SW480 (cell line): ENCODE measurements at places on chromosomes 2 and 18.

DNA sequence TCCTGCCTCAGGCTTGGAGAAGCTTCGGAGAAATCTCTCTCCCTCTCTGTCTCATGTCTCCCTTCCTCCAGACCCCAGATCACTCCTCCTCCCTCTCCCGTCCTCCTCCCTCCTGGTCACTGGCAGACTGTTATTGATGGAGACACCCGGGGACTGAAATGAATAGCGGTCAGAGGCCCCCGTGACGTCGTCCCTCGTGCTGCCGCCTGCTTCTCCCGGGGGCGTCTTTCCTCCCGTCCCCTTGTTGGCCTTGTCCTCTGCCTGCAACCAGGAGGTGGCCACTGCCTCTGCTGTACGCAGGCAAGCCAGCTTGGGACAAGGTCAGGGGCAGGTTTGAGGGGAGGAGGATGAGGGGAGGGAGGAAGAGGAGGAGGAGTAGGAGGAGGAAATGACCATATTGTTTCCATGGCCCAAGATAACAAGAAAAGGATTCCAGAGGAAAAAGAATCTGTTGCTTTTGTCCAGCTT, 78.2 kb downstream of the CELF4 start:
- no peak for DNase-seq

DNA sequence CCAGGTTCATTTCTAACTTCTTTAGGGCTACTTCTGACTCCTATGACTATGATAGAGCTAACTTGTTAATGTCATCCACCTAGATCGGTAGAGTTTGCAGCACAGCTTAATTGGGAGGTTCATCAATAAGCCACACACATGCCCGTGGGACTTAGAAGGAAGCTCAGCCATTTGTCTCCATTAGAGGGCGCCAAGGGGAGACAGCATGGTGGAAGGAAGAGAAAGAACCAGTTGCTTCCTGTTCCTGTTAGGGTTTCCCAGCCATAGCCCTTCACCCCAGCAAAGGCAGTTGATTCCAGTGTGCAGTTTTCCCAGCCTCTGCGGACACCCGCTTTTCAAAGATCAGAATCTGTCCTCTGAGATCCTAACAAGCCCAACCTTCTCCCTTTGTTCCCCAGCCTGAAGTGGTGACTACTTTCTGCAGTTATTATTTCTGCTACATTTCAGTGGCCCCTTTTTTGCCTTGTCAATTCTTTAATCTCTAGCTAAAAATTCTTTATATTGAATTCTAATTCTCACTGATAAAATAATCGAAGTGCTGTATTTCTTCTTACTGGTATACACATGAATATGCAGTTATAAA, 30.3 kb downstream of the MAIP1 start:
- peak; percentile 60 for DNase-seq

DNA sequence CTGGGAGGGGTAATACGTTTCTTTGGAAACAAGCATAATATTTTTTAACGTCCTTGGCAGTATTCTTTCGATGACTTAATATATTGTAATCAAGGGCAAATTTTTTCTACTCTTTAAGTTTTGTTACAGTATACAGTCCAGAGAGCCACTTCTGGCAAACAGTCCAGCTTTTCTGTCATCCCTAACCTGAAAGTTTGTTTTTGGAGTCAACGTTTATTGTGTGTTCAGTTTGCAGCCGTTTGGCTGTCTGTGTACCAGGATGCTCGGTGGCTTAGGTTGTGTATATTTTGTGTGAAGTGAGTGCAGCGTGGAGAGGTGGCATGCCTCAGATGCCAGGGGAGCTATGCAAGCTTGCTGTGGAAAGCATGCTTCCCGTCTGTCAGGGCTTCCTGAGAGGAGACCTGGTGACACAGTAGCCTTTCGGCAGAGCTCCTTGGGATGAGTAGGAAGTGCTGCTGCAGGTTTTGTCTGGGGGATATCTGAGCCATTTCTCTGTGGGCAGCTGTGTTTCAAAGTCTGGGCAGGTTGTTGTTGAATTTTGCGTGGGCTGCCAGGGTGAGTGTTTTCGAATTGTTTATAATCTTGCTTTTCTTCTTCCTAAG, 14.7 kb downstream of the MAP3K20 start:
- no peak for DNase-seq

- DNase-seq, result no peak
Observed at GRCh38 chr2:161596148-161596547, 28.1 kb upstream of the SLC4A10 start.

DNA sequence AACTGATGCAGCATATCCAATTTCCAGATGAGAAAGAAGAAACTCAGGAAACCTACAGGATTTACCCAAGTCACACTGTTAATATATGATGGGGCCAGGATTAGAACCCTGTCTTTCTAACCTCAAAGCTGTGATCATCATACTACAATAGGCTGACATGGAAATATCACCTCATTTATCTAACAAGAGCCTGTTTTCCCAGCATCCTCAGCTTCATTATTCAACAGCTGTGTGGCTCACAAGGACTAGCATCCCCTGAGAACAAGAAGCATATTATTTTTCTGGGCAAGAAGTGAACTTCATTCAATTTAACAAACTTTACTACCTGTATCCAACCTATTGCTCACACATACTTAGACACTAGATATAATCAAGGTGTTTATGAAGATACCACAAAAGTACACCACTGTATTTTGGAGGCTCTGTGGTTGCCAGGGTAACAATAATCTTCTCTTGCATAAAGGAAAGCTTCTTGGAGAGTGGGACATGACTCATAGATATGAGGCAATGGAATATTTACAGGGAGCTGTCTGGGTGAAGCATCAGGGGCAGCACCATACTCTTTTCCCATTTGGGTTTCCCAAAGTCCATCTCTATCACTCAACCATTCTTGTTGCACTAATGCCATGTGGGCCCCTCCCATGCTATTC, 218.2 kb downstream of the RAD51AP2 start:
- peak; percentile 53 for DNase-seq

- no peak for DNase-seq
Observed at GRCh38 chr18:49399003-49399402, 61.4 kb downstream of the DYM start.

- DNase-seq, result no peak
Observed at GRCh38 chr2:224958462-224958857, 83.8 kb downstream of the DOCK10 start.

DNA sequence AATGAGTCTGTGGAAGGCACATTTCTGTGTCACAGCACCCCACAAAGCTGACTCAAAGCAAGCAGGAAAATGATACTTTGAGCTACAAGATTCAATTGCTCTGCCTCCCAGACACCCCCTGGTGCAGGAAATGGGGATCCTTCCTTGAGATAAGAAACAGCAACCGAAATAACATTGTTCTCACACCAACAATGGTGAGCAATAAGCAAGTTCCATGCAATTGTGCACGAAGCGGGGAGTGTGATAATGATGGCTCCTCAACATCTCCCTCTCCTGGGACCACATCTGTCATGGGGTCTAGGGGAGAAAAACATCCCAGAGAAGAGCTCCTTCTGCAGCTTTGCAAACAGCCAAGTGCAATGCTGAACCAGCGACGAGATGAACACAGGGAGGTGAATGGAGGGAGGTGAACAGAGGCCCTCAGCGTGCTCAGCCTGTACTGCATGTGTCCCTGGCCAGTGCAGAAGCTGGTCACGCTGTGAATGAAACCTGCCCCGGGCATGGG, 67.7 kb downstream of the PDCL3 start:
- no peak for DNase-seq

- no peak for DNase-seq
Observed at GRCh38 chr18:60311676-60312360, 60.8 kb downstream of the MC4R start.
